ENCODE measurements at places on chromosomes 5 and 9. TPM values are rescaled to one million over a fixed set of nuclear protein-coding genes. Genes with fewer than 3 reads are reported as not detected.

Gene CAVIN4
- total RNA-seq = not detected

Gene SH3RF2
- total RNA-seq = 0.31 TPM

Gene ADAMTS13
- total RNA-seq = 0.42 TPM

Gene DOLK
- total RNA-seq = 8.1 TPM

Gene HAPLN1
- under 0.01 TPM for total RNA-seq

Gene PCDHGA6
- 0.10 TPM for total RNA-seq

Gene GFPT2
- total RNA-seq = 1.7 TPM

Gene ANKRD31
- total RNA-seq = 0.63 TPM

Gene CMBL
- 0.10 TPM for total RNA-seq

Gene ESM1
- not detected for total RNA-seq

Gene ANGPTL2
- 0.10 TPM for total RNA-seq

Gene PCDHB7
- under 0.01 TPM for total RNA-seq

Gene SLC31A2
- total RNA-seq = 38.8 TPM

Gene SLC6A3
- not detected for total RNA-seq

Gene LCN15
- not detected for total RNA-seq

Gene SLC9A3
- total RNA-seq = 1.8 TPM

Gene CDC23
- total RNA-seq = 17.2 TPM

Gene PROB1
- total RNA-seq = 0.21 TPM

Gene PCAT7
- total RNA-seq = not detected

Gene FOXD1
- 0.10 TPM for total RNA-seq

Gene PNPLA7
- total RNA-seq = 2.3 TPM

Gene OMD
- not detected for total RNA-seq

Gene ROR2
- total RNA-seq = not detected

Gene ENHO
- total RNA-seq = 0.63 TPM

Gene KIAA1958
- 5.4 TPM for total RNA-seq

Gene OLFM1
- 4.4 TPM for total RNA-seq

Gene ITK
- total RNA-seq = 209 TPM

Gene IFNB1
- 7.8 TPM for total RNA-seq

Gene EIF4E1B
- total RNA-seq = 0.10 TPM

Gene SPATA6L
- total RNA-seq = 1.8 TPM

Gene INSL6
- total RNA-seq = not detected

Gene IL3
- total RNA-seq = not detected

Gene COL5A1
- 0.21 TPM for total RNA-seq

Gene DDX4
- not detected for total RNA-seq
